Cortex of kidney (tissue), 1 donor: ENCODE measurements at places on chromosomes 16 and 17.

DNA sequence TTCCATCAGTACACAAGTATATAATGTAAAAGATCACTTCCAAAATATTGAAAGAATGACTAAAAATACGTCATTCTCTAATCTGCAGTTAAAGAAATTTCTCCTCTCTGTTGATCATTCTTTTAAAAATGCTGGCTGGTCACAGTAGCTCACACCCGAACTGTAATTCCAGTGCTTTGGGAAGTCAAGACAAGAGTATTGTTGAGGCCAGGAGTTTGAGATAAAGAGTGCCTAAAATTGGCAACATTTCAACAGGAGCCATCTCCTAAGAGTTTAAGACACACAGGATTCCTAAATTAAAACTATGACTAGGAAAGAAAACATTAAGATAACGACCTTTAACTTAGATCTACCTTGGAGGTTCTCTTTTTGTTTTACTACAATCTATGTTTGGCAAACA, 4.5 kb upstream of the USP32 start:
- no peak for DNase-seq

DNA sequence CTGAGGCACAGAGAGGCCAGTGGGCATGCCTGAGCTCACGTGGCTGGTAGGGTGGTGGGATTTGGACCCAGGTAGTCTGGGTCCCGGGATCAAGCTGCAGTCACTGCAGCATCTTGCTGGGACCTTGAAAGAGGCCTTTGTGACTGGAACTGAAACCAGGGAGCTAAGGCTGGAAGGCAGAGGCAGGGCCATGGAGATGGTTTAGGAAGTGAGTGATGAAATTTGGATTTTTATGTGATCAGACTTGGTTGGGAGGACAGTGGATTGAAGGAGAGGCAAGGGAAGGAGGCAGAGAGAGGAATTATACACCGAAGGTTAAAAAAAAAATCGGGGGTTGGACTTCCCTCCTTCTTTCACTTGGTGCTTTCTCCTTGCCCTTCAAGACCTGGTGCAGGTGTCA, 255.4 kb upstream of the CACNG5 start:
- DNase-seq: no peak

DNA sequence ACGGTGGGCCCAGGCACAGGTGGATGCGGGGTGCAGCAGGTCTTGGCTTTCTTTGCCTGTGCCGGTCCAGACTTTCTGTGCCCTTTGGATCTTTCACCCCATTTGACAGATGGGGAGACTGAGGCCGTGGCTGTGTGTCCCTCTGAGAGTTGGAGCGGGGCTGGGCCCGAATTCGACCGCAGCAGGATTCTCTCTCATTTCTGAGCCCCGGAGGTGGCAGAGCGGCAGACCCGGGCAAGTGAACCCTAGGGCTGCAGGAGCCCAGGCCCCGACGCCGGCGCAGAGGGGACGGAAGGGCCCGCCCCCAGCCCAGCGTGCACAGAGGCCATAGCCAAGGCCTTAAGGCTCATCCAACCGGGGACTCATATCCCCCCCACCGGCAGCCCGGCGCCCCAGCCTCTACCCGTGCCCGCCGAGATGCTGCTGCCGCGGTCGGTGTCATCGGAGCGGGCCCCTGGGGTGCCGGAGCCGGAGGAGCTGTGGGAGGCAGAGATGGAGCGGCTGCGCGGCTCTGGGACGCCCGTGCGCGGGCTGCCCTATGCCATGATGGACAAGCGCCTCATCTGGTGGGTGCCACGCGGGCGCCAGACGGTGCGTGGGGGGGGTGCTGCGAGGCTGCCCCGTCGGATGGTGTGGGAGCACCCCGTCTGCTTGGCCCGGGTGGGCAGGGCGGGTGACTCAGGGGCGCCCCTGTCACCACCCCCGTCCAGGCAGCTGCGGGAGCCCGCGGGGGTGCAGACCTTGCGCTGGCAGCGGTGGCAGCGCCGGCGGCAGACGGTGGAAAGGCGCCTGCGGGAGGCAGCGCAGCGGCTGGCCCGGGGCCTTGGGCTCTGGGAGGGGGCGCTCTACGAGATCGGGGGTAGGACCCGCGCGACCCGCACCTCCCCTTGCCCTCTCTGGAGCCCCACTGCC, 857 bp downstream of the TMC8 start:
- no peak for DNase-seq

DNA sequence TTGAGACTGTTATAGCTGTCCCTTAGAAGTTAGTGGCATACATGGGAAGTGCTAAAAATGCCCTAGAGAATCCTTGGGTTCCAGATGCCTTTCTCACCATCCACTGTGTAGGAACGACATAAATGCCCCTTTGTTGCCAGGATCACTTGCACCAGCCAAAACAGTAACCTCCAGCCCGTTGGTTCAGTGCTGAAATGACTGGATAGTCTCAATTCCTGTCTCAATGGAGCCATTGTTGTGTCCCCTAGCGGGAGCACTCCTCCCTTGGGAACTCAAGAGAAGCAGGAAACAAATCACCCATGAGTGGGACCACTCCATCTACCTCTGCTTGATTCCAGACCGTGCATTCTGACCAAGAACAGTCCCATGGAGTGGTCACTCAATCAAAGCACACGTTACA, 23.1 kb downstream of the MPHOSPH6 start:
- no peak for DNase-seq

- no peak for DNase-seq
Observed at GRCh38 chr16:7289299-7289698, 43.3 kb upstream of the RBFOX1 start.

DNA sequence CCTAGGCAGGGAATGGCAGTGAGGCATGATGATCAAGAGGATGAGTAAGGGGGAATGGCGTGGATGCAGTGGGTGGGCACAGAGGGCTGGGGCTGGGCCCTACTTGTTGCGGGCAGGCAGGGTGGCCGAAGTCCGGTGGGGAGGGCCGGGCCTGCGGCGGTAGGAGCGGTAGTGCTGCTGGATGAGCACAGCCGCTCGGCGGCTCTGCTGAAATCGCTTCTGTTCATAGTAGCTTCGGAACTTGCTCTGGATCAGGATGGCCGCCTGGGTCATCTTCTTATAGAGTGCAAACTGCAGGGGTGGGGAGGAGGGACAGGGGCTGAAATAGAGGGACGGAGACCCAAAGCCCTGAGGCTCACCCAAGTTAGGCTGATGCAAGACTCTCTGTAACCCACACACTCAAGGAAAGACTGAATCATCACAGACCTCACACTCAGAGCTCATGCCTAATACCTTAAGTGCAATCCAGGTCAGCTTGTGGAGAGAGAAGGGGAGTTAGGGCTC, 1.5 kb upstream of the SPAG7 start:
- no peak for DNase-seq

GRCh38 chr16:89863741-89864526, 9.5 kb upstream of the TCF25 start:
- no peak for DNase-seq

DNA sequence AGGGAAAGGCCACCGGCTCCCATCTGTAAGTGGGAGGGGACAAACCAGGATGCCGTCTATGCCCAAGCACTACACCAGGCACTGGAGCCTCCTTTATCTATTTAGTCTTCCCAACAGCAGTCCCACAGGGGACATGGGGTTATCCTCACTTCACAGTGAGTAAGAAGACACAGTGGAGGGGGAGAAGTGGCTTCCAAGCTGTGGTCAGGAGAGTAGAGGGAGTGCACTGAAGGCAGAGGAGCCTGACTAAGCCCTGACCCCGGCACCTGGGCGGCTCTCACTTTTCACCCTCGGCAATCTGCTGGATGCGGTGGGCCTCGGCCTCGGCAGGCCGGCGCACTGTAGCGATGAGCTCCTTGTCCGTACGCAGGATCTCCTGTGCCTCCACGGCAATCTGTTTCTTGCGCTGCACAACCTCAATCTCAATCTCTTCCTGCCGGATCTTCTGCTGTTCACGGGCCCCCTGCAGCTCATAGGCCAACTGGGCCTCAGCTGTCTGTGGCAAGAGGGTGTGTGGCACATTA, 15.9 kb downstream of the FLOT2 start:
- no peak for DNase-seq

GRCh38 chr16:81369888-81370504, 55.2 kb downstream of the GAN start:
- no peak for DNase-seq

DNA sequence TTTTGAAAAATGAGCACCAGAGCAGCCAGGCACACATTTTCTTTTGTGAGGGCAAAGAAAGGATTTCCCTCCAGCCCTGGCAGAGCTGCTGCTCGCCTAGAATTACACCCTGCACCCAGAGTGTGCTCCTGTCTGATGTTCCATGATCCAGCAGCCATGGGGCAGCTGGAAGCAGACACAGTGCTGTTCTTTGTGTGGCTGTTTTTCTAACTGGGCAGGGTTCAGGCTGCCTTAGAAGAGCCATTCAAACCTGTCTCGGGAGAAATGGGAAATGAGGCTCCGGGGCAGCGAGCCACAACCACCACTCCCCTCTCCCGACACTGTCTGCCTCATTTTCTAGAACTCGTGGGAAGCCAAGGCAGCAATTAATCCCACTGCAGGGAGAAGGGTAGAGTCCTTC, 28.9 kb downstream of the LITAF start:
- DNase-seq: no peak

DNA sequence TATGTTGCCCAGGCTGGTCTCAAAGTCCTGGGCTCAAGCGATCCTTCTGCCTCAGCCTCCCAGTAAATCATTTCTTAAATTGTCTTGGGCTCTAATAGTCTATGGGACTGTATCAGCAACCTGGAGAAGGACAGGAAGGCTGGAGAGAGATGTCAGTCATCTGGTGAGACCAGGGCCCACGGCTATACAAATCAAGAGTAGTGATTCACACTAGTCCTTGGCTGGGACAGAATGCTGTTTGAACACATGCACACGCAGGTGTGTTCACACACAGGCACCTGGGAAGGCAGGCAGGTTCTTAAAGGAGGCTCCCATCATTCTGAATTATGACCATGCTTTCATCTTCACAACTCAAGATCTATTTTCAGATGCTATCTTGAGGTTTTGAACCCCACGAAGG, 14.1 kb downstream of the NQO1 start:
- no peak for DNase-seq

- DNase-seq: no peak
Observed at GRCh38 chr16:67015313-67015731, 13.6 kb upstream of the CBFB start.

DNA sequence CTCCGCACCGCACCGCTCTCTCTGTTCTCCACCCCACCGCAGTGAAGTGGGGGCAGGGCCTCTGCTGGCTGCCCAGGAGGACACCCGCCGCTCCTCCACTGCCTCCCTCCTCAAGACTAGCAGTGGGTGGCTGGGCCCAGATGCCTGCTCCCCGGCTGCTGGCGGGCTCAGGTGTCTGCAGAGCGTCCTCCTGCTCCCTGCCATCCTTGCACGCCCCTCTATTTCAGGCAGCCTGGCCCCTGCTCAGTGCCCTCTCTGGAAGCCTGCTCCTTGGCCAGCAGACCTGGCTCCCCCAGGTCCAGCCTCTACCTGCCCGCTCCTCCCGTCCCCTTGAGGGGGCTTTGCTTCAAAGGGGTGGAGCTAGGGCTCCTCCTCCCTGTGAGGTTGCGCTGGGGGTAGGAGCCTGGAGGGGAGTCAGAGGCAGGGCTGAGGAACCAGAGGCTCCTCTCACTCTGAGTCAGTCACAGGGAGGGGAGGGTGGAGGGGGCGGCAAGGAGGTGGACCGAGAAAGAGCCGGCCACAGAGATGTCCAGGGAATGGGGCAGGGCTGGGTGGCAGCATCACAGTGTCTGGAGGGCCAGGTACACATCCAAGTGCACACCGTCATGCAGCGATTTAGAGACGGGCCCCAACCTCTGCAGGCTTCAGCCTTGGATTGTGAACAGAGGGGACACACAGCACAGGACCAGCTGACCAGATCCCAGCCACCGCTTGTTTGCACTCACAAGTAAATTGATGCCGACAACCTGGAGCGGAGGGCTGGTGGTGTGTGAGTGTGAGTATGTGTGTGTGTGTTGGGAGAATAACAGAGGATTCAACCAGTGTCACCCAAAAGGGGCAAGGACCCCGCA, 9.8 kb upstream of the TMEM92 start:
- no peak for DNase-seq

- no peak for DNase-seq
Observed at GRCh38 chr16:80993307-80993706, 13.4 kb downstream of the CMC2 start.

DNA sequence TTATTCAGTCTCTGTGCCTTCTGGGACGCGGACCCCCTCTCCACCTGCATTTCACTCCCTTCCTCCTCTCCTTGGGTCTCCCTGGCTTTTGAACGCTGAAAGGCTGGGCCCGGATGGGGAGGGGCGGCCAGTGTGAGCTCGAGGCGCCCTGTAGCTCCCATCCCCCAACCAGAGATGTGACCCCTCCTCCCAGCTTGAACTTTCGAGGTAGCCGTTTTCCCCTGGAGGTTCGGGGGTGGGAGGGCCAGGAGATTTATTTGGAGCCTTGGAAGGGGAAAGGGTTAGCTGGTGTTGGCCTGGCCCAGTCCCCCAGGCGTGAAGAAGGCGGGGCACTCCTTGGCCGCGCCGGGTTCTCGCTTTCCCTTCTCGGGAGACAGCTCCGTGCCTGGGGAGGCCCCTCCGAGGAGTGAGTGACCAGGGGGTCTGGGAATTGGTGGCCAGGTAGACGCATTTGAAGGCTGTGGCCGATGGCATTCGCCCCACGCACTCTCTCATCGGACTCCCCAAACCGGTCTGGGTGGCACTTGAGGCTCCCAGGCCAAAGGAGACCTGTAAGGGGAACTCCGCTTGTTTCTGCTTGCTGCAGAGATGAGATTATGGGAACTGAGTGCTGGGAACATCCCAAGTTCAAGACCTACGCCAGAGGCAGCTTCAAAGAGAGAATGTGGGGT, 942 bp downstream of the LDAF1 start:
- no peak for DNase-seq

DNA sequence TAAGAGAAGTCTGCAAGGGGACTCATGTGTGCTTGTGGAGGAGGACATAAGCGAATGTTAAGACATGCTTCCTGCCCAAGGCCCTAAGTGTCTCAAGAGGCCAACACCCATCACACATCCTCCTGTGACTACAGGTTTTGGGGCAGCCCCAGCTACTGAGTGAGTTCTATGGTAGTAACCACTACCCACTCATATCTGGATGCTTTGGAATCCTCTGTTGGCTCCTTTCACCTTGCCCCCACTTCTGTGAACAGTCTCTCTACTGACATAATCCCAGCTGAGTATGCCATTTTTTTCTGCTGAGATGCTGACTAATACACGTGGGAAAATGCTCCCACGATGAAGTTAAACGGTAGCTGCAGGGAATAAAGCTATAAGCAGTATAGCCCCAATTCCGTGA, 153.5 kb downstream of the VPS53 start:
- no peak for DNase-seq

DNA sequence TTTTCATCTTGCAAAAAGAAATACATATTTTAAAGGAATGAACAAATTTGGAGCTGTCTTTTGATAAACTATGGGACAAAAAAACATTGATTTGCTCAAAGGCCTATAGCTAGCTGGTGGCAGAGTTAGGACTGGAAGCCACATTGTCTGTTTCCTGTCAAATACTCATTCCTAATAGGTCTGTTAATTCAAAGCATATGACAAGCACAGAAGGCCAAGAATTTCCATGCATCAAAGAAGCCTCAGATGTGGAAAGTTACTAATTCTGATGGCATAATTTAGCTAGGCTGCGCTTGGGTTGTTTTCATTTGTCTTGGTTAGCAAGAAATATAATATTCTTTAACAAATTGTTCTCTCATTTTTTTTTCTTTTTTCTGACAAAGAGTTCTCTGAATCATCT, 98.0 kb downstream of the CDK5R1 start:
- DNase-seq: no peak

GRCh38 chr17:44324092-44324570, 492 bp downstream of the SLC25A39 start:
- no peak for DNase-seq
